Suprapubic skin (tissue), 4 donors: ENCODE measurements at places on chromosomes 2 and 18. TPM values are rescaled to one million over a fixed set of nuclear protein-coding genes. Genes with fewer than 3 reads are reported as not detected.

GRCh38 chr18:79191956-79192355, 122.8 kb downstream of the ATP9B start:
- peaks cover 41% of the 10 kb centered on the region for H3K36me3 ChIP-seq
- H3K27me3 ChIP-seq: no peaks in the 10 kb centered on the region
- no peak overlapping the region for H3K4me3 ChIP-seq
- DNase-seq: no peak
- H3K4me1 ChIP-seq: no peaks in the 10 kb centered on the region

- H3K27me3 ChIP-seq: no peaks in the 10 kb centered on the region
- H3K4me3 ChIP-seq: no peak overlapping the region
- H3K4me1 ChIP-seq: no peaks in the 10 kb centered on the region
- no peak for DNase-seq
Observed at GRCh38 chr2:187233811-187234210, 214.2 kb downstream of the CALCRL start.

ARHGAP28 gene
- 7.9 TPM for total RNA-seq

IL36A gene
- total RNA-seq: not detected

DNA sequence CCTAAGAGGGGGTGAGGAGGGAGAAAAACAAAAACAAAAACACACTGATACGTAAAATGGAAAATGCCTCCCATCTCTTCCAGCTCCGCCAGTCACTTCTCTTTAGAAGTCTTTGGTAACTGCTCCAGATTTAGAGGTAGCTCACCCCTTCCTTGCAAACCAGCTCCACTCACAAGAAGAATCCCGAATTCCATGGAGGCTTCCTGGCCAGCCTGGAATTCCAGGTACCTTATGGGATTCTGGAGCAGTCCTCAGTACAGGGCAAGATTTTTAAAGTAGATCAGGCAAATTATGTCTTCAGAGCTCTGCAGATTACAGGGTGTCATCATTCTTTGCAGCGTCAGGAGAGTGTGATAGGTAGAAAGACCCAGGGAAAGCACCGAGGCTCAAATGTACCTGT, 4.8 kb downstream of the STON1 start:
- no peak for DNase-seq
- H3K4me3 ChIP-seq: no peak overlapping the region
- no peak overlapping the region for H3K27ac ChIP-seq

GRCh38 chr2:3317871-3318590, 59.6 kb downstream of the EIPR1 start:
- no peaks in the 10 kb centered on the region for H3K36me3 ChIP-seq
- no peak overlapping the region for H3K27ac ChIP-seq
- no peaks in the 10 kb centered on the region for H3K27me3 ChIP-seq
- no peak overlapping the region for H3K4me3 ChIP-seq

DNA sequence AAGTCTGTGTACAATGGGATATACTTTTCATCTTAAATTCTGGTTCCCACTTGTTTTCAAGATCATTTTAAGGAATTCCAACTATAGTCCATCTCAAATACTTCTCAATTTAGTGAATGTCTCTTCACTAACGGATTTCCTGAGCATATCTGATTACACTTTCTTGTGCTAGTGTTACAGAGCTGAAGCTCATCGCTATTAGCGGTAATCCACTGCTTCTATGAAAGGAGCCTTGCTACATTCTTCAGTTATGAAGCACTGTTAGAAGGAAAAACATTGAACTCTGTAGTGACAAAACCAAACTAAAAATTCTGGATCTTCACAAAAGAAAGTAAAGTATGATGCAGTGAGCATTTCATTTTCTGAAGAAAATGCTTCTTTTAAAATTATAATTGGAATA, 72.0 kb downstream of the AGPS start:
- H3K27me3 ChIP-seq: no peaks in the 10 kb centered on the region
- peaks cover 19% of the 10 kb centered on the region for H3K36me3 ChIP-seq
- no peak overlapping the region for H3K27ac ChIP-seq
- DNase-seq: no peak
